ENCODE measurements at places on chromosomes 2 and 18.

GRCh38 chr18:48670751-48671560, 132.1 kb downstream of the CTIF start:
- DNase-seq, result no peak

DNA sequence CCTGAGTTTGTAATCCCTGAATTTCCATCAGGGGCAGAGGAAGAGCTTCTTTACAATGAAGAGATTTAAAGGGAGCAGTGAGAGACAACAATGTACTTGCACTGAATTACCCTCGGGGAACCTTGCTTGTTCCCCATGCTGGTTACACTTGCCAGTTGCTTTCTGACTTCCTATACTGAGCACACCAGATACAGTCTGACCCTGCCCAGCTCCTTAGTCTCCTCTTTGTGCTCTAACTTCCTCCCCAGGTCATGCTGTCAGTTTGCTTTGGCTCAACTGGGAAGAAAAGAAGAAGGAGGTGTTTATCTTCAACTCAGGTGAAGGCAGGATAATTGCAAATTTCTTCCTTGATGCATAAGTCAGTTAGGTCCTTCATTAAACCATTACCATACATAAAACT, 658.4 kb downstream of the NYAP2 start:
- DNase-seq, result no peak

DNA sequence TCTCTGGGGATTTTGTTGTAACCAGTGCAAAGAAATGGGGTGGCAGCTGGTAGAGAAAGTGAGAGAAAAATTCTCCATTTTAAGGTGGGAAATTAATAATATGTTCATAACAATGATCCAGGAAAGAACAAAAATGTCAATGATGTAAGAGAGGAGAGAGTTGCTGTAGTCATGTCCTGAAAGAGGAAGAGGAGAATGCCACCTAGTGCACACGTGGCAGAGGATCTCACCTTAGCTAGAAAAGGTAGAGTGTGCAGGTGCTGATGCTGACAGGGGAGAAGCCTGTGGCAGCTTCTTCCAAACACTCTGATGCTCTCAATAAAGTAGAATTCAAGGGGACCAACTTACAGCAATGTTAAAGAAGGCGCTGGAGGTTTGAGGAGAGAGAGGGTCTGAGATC, 282.9 kb upstream of the PKDCC start:
- no peak for DNase-seq

- DNase-seq, result no peak
Measured at GRCh38 chr2:49162151-49162550, 7.8 kb upstream of the FSHR start.

- DNase-seq, result no peak
Measured at GRCh38 chr18:24417480-24417879, 9.0 kb upstream of the IMPACT start.

DNA sequence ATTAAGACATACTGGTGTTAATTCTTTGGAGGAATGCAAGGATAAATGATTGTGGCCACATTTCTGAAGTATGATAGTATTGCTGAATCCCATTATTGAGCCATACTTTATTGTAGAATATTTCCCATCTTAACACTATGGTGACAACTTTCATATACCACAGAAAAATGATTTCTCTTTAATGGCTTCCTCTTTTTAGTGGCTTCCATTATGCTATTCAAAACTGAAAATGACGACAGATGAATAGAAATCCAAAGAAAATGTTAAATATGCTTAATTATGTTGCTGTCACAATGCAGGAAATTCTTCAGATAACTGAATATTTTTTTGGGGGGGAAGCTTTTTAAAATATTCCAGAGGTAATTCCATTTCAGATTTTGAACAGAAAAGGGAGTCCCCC, 88.9 kb upstream of the TMEM200C start:
- DNase-seq, result no peak

DNA sequence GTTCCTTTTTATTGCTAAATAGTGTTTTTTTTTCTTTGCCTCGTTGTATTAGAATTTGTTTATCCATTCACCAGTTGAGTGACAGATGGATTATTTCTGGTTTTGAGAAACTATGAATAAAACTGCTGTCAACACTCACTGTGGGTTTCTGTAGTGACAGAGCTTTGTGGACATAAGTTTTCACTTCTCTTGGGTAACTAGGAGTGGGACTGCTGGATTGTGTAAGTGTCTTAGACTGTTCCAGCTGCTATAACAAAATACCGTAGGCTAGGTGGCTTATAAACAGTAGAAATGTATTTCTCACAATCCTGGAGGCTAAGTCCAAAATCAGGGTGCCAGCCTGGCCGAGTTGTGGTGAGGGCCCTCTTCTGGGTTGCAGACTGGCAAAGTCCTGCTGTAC, 71.9 kb downstream of the TNFRSF11A start:
- DNase-seq, result no peak

GRCh38 chr18:37287601-37288000, 278.0 kb downstream of the CELF4 start:
- DNase-seq, result no peak

GRCh38 chr2:120300385-120300784, 45.6 kb upstream of the INHBB start:
- DNase-seq, result no peak

DNA sequence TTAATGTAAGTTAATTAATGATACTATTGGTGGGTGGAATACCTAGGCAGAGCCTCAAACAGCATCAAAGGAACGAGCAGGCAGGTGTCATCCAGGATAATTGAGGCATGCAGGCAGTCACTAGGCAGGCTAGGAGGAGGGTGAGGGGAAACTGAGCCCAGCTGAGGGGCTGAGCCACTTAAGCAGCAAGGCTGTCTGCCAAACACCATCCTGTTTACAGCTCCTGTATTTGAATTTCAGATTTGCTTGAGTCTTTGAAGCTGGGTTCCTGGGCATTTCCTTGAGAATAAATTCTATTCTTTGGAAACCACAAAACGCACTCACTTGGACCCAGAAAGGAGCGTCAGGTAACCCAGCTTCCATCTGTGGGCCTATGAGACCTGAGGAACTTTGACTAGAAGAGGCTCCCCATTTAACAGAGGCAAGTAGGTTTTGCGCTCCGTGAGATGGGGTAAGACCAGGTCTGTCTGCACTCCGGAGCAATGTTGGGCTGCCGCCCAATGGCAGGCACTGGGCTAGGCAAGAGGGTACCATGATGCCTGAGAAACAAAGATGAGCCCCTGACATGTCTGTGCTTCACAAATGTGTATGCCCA, 2.0 kb downstream of the EDAR start:
- no peak for DNase-seq

GRCh38 chr2:15748736-15749323, 157.2 kb downstream of the DDX1 start:
- no peak for DNase-seq

DNA sequence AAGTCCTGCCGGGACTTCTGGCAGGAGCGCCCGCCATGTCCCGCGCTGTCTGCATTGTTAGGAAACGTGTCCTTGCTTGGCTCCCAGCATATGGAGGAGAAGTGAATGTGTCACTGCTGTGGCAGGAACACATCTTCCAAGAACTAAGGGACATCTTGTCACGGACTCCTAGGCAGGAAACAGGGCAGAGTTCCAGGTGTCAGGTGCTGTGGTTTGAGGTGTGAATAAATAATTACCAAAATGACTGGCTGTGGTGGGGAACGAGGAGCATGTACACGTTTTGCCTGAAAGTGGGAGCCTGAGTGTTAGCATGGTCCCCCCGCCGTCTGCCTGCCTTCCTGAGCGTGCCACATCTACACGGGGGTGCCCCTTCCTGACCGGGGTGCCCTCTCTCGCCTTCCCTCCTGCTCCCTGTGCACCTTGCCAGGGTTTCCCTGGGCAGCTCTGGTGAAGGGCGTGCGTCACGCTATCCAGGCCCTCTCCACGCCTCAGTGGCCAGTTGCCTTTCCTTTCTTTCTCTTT, 237.5 kb downstream of the LDLRAD4 start:
- DNase-seq, result no peak

GRCh38 chr18:62288665-62289008, 36.5 kb upstream of the TNFRSF11A start:
- no peak for DNase-seq

GRCh38 chr2:85557130-85557529, 4.2 kb downstream of the GGCX start:
- DNase-seq, result no peak

DNA sequence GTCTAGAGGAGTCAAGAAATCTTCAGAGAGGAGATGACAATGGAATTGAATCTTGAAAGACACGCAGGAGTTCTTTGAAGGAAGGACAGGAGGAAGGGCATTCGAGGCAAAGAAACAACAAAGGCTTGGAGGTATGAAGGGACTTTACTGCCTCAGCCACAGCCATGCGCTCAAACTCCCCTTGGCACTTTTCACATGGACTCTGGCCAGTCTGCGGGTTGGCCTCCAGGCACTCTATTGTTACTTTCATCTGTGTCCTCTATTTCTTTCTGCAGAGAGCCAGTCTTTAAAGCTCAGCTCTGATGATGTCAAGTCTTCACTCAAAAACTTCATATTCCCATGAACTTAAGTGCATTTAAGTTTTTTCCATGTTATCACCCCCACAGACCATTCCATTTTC, 95.4 kb downstream of the ZAP70 start:
- DNase-seq, result no peak
